ENCODE measurements at places on chromosomes 3 and 15. TPM values are rescaled to one million over a fixed set of nuclear protein-coding genes. Genes with fewer than 3 reads are reported as not detected.

The SCN5A gene
- 23.7 TPM for total RNA-seq

The RAB8B gene
- 112 TPM for total RNA-seq

The HRG gene
- total RNA-seq: not detected

The BOC gene
- 0.86 TPM for total RNA-seq

The CPNE9 gene
- total RNA-seq: not detected

The WDR93 gene
- 0.13 TPM for total RNA-seq

The HHLA2 gene
- not detected for total RNA-seq

The CEP152 gene
- 23.9 TPM for total RNA-seq

The SLC7A14 gene
- total RNA-seq: 2.4 TPM

The DUOXA2 gene
- not detected for total RNA-seq

The GOLGA8J gene
- not detected for total RNA-seq

The TMEM207 gene
- total RNA-seq: not detected

Data from thoracic aorta endothelial cell (primary cell).